ENCODE measurements at places on chromosomes 6 and 20. TPM values are rescaled to one million over a fixed set of nuclear protein-coding genes. Genes with fewer than 3 reads are reported as not detected.

GRCh38 chr6:72631480-72631879, 9.6 kb downstream of the KCNQ5 start:
- no peak for DNase-seq

GRCh38 chr20:31712112-31712553, 10.5 kb downstream of the BCL2L1 start:
- no peak for DNase-seq

DNA sequence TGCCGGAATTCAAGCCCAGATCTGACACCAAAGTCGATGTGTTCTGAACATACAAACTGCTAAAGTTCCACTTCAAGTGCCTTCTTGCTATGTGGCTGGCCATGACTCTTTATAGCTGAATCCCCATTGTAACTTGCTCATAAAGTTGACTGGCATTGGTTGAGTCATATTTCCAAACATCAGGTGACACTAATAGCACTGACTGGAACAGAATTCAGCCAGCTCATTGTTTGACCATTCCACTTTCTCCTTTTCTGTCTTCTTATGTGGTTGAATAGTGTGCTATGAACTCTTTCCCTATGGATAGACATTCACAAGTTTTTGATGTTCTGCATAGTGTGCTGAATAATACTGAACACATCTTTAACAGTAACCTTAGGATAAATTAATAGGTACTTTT, 266.2 kb upstream of the ZFP64 start:
- no peak for DNase-seq

- no peak for DNase-seq
Observed at GRCh38 chr6:105940990-105941389, 145.1 kb upstream of the PRDM1 start.

DNA sequence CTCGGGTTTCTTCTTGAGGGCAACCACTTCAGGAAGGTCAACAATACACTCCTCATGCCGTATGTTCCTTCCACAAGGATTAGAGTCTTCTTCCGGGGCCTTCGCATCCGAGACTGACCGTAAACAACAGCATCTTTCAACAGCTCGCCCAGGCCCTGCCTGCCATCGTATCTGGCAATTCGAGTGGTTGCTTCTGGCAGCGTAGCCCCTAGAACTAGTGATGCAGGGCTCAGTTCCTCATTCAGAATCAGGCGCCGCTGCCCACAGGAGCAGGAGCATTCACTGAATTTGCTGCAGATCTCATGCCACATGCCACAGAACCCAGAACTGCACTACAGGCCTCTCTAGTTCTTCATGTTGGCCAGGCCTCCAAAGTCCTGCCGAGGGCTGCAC, 59.0 kb upstream of the AFDN start:
- no peak for DNase-seq

Gene PLA2G7
- 0.35 TPM for polyA plus RNA-seq

Gene EYA2
- polyA plus RNA-seq: 0.54 TPM

Gene TTBK1
- polyA plus RNA-seq: 0.70 TPM

Gene WASF1
- polyA plus RNA-seq: 3.3 TPM

All from liver (tissue), 10 donors.